Stimulated activated CD4-positive, alpha-beta T cell treated with anti-CD3 and anti-CD28 coated beads, Interleukin-1b, Interleukin-23, amount 100 ng/mL, for 1 hour (primary cell): ENCODE measurements at places on chromosomes 7 and 10.

DNA sequence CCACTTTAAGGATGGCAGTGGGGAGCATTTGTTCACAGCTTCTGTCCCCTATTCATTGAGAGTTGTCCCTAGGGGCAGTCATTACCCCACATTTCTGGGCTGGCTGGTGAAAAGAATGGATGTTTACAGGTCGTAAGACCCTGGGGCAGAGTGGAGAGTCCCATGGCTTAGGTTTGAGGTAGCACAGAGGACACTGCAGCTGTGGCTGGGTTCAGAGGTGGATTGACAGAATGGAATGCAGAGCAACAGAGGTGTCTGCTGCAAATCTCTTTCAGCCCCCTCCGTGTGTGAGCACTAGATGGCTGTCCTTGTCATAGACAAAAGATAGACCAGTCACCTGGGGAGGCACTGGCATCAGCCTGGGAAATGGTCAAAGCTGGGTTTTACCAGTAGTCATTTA, 141.9 kb downstream of the CACNB2 start:
- no peak for DNase-seq

DNA sequence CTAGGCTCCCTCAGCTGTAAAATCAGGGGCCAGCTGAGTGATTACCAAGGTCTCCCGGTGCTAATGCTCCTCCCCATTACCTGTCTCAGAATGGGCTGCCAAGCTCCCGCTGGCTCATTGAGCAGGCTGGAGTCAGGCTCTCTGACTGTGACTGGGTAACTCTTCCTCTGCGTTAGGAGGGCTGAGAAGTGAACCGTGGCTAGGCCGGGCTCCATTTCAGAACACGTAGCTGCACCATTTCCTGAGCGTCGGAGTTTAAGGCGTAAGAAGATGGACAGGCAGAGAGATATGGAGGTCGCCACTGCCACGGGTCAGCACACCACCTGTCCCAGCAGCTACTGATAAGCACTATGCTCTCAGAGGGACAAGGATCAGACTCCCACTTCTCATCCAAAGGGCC, 250.3 kb downstream of the TCERG1L start:
- DNase-seq, result no peak

GRCh38 chr10:3196958-3197347, 24.4 kb upstream of the PITRM1 start:
- DNase-seq, result no peak

- DNase-seq, result peak; percentile 90
Observed at GRCh38 chr10:110497438-110498086, at the start of gene DUSP5. Gene DUSP5 (plus strand): TSS chr10:110497907. CDS start chr10:110498122, 215 bp downstream.

DNA sequence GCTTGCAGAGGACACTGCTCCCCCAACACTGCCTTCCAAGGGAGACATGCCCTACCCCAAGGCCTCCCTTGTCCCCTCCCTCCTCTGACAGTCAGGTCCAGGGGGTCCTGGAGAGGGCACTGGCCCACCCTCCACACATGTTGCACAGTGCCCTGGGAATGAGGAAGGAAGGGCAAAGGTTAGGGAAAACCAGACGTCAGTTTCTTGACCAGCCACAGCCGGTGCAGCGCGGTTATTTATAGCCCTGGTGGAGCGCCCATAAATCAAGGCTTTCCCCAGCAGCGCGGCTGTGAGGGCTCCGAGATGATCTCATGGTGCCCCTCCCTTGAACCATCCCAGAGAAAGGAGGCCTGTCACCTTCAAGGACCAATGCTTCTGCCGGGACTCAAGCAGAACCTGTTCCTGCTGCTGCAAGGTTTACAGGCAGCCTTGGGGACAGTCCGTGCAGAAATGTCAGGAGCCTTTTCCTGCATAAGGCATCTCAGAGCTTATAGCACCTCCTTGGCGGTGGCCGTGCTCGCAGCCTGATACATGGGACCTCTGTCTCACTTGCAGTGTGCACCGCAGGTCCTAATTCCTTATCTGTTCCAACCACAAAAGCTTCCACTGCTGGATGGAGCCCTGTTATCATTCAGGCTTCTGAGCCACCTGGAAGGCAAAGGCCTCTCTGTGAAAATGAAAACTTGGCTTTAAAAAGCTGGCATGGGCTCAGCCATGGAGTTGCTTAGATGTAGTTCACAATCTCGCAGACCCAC, 127.3 kb downstream of the LHPP start:
- no peak for DNase-seq

- DNase-seq, result no peak
Observed at GRCh38 chr7:48390388-48391327, 219.4 kb downstream of the ABCA13 start.
